ENCODE measurements at places on chromosomes 12 and 14.

DNA sequence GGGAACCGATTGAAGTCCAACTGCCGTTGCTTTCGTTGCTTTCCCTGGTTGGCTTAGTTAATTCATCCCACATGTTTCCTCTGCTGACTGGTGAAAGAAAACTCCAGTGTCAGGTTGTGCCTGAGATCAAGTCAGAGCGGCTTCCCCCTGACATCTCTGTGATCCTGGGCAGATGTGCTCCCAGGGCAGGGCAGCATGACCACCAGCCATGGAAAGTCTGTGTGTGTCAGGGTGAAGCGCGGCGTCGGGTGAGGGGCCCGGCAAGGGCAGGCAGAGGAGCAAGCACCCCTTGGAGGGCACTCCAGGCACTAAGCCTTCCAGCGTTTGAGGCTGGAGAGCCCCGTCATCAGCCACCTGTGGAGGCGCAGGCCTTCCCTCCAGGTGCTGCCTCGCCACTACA is 54.5 kb upstream of the IGF1 start:
- no peak for DNase-seq

DNA sequence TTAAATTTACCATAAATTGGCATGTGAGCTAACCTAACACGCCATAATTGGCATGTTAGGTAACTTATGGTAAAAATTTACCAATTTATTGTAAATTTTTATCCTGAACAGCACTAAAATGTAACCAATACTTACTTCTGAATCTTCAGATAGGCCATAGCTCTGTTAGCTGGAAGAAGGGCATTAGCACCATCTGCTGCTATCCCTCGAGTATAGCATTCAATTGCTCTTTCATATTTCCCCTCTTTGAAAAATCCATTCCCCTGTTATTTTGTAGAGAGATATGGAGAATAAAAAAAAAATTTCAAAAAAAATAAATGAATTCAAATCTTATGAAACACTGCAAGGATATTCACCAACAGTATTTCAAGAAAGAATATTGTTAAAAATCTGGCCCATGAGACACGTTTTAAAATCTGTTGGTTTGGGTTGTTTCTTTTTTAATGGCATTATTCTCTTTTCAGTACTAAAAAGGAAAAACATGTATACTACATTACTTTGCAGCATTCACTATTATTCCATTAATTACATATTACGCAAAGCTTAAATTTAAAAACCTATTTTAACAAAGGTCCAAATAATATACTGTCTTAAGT is 19.1 kb downstream of the RPAP3 start:
- DNase-seq = no peak

DNA sequence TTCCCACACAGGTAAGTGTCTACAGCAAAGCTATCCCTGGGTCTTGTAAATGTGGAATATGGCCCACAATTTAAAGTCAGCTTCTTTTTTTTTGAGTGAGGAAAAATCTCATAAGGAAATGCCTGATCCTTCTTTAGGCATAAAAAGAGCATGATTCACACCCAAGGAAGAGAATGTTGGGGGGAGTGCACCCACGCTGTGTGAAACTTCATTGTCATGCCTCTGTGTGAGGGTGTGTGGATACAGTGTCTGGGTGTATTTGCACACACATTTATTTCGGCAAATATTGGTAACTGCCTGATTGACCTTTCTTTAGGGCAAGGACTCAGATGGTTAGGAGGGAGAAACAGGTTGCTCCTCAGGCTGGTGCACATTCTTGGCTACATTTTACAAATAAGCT is 196.8 kb upstream of the STXBP6 start:
- DNase-seq = no peak

DNA sequence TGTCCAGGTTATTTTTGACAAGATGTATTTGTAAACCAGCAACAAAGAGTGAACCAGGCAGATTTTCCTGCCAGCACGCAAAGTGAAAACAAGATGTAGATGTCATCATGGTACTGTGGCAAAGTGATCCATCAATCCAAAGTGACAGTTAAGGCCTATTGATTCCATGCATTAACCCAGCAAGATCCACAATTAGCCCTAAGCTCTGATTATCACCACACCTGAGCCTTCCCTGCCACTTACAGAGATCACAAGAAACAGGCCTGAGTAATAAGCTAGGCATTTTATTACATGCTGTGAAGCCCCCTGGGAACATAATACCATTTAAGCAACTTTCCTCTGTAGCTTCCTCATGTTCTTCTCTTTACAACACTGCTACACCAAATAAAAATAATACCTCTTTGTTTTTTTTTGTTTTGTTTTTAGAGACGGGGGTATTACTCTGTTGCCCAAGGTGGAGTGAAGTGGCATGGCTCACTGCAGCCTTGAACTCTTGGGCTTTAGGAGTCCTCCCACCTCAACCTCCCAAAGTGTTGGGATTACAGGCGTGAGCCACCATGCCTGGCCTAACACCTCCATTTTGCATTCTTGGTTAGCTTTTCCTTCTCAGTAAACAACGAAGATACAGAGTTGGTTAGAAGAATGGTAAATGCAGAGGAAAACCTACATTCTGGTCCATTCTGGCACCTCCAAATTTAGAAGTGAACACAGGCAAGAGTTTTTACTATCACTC is 85.5 kb downstream of the STON2 start:
- DNase-seq = no peak

- no peak for DNase-seq
These were observed 12.2 kb downstream of the RERG start for GRCh38 chr12:15208871-15209656.

DNA sequence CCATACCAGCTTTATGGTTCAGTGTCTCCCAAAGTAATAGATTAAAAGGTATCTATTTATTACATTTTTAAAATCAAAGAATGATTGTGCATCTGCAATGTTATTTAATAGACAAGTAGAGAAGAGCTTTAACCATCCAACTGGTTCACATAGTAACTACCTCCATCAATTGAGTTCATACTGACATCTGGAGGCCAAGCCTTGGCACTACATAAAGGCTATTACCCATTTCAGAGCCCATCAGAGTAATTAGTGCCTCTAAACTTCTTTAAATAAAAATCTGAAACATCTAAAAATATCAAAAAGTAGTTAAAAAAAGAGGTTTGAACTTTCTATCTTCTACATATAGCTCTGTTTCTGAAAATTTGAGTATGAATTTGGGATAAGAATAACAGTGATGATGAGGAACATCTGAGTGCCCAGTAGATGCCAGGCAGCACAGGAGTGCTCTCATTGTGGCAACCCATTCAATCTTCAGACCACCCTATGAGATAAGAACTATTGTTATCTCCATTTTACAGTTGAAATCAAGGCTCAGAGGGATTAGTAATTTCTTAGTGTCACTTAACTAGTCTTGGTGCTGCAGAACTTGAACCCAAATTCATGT is 132.9 kb upstream of the DAAM1 start:
- DNase-seq = no peak

DNA sequence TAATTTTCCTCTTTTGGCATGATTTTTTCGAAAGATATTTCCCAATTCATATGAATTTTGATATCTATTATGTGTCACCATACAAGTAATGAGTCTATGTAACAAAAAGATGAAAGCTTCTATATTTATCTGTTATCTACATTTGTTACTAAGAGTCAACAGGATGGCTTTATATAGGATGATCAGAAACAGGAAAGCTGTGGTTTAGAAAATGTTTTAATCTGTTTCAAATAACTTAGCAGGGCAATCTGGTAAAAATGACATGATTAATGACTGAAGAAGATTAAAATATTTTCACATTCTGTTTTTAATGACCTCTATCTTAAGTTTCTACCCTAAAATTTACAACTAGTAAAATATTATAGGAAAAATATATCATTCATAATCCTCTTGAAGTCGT is 105.8 kb downstream of the MSRB3 start:
- no peak for DNase-seq
